ENCODE measurements at places on chromosomes 1 and 21. TPM values are rescaled to one million over a fixed set of nuclear protein-coding genes. Genes with fewer than 3 reads are reported as not detected.

Gene NIT1
- total RNA-seq, result 28.7 TPM

GRCh38 chr1:67564193-67564592, 120.8 kb upstream of the GADD45A start:
- DNase-seq, result no peak

Gene CA6
- total RNA-seq, result not detected

Gene LCA5L
- total RNA-seq, result 4.4 TPM

DNA sequence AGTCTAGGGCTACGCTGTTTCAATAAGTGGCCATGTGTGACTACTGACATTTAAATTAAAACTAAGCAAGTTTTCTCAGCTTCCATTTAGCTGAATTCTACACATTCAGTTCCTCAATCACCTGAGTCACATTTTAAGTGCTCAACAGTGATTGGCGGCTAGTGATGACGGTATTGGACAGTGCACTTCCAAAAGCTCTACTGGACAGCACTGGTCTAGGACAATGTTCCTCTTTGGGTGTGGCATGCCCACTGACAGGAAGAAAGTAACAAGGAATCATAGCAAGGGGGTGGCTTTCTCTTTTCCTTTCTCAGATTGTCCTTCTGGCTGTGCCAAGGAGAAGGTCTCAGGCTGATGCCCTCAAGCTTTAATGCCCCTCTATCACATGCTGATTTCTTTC, 11.7 kb downstream of the IGSF21 start:
- DNase-seq, result no peak

Gene SPRR1A
- total RNA-seq, result not detected

- no peak for DNase-seq
Observed at GRCh38 chr1:235954306-235955283, 87.9 kb upstream of the LYST start.

- no peak for DNase-seq
Observed at GRCh38 chr1:20936216-20936615, 149.1 kb upstream of the HP1BP3 start.

GRCh38 chr1:81805537-81806431, 5.0 kb downstream of the ADGRL2 start:
- no peak for DNase-seq

GRCh38 chr1:228983231-228983660, 248.0 kb downstream of the RHOU start:
- DNase-seq, result no peak

- DNase-seq, result no peak
Observed at GRCh38 chr1:15849775-15850324, 2.3 kb downstream of the SPEN start.

DNA sequence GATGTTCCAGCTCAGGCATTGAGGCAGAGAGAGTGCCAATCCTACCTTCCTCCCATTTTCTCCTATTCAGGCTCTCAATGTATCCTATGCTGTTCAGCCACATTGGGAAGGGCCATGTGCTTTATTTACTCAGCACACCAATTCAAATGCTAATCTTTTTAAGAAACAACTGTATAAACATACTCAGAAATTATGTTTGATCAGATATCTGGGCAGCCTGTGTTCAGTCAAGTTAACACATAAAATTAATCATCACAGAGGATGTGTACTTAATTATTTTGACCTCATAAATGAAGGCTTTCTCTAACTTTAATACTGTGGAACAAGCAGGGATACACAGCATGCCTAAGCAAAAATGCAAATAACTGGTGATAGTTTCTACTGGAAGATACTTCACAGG, 149.8 kb downstream of the NCAM2 start:
- DNase-seq, result no peak

GRCh38 chr1:176789571-176790090, 326.7 kb downstream of the PAPPA2 start:
- DNase-seq, result peak; percentile 59

Gene TRIM46
- total RNA-seq, result 9.1 TPM

GRCh38 chr1:94298861-94299260, 61.5 kb upstream of the ARHGAP29 start:
- no peak for DNase-seq

- no peak for DNase-seq
Observed at GRCh38 chr1:158068918-158069317, 75.5 kb downstream of the KIRREL1 start.

Gene SHISAL2A
- not detected for total RNA-seq

GRCh38 chr1:20073256-20073655, 3.3 kb downstream of the PLA2G5 start:
- no peak for DNase-seq

Gene PADI3
- total RNA-seq, result 0.04 TPM

Gene DNALI1
- 12.9 TPM for total RNA-seq

Gene PHLDA3
- 130 TPM for total RNA-seq

Gene LYPLA2
- total RNA-seq, result 235 TPM

Gene CFHR3
- not detected for total RNA-seq

DNA sequence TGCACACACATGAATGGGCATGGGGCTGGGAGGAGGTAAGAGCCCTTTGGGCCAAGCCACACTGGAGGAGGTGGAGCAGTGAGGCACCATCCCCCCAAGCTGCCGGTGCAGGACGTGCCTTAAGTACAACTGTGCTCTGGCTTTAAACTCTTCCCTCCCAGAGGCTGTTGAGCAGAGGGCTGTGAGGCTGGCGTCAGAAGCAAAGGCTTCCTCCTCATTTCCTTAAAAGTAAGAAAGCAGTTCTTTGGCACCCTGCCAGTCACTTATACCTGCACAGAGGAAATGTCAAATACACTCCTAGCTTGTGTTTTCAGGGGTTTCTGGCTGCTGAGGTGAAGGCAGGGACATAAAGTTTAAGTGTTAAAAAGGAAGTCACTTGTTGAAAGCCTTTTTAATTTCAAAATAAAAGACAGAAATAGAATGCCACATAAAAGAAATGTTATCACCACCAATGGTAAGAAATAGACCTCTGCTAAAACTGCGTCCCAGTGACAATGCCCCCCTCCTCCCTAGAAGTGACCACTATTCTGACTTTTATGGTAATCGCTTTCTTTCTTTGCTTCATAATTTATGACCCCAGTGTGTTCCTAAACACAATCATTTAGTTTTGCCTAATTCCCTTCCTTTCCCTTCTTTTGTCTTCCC, 33.0 kb downstream of the LAMC2 start:
- DNase-seq, result no peak

DNA sequence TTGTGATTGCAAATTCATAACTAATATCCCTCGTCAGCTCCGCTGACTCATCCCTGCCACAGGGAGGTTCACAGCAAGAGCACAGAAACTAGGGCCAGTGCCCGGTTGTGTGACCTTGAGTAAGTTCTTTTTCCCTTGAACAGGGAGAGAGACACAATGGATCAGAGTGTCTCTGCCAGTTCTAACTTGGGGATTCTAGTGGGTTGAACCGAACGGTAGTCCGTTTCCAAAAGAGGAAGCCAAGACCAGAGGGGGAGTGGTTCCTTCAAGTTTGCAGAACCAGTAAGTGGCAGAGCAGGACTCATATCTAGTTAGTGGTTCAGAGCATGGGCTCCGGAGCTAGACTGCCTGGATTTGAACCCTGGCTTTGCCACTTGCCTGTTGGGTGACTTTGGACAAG, 4.9 kb upstream of the SHISA4 start:
- DNase-seq, result no peak

DNA sequence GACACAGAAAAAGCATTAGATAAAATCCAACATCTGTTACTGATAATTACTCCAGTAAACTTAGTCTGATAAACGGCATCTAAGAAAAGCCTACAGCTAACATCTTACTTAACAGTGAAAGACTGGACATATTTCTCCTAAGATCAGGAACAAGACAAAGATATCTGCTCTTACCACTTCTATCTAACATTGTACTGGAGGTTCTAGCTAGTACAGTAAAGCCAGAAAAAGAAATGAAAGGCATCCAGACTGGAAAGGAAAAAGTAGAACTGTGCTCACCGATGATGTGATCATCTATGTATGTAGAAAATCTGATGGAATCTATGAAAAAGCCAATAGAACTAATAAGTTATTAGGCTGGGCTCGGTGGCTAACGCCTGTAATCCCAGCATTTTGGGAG, 21.7 kb downstream of the NEXN start:
- DNase-seq, result no peak

GRCh38 chr21:46618738-46619379, 14.0 kb upstream of the S100B start:
- DNase-seq, result no peak

GRCh38 chr1:243580072-243580471, 270.0 kb downstream of the AKT3 start:
- no peak for DNase-seq

- no peak for DNase-seq
Observed at GRCh38 chr1:224189561-224189960, 6.5 kb downstream of the DEGS1 start.

GRCh38 chr21:37082856-37083528, 9.9 kb downstream of the TTC3 start:
- no peak for DNase-seq

DNA sequence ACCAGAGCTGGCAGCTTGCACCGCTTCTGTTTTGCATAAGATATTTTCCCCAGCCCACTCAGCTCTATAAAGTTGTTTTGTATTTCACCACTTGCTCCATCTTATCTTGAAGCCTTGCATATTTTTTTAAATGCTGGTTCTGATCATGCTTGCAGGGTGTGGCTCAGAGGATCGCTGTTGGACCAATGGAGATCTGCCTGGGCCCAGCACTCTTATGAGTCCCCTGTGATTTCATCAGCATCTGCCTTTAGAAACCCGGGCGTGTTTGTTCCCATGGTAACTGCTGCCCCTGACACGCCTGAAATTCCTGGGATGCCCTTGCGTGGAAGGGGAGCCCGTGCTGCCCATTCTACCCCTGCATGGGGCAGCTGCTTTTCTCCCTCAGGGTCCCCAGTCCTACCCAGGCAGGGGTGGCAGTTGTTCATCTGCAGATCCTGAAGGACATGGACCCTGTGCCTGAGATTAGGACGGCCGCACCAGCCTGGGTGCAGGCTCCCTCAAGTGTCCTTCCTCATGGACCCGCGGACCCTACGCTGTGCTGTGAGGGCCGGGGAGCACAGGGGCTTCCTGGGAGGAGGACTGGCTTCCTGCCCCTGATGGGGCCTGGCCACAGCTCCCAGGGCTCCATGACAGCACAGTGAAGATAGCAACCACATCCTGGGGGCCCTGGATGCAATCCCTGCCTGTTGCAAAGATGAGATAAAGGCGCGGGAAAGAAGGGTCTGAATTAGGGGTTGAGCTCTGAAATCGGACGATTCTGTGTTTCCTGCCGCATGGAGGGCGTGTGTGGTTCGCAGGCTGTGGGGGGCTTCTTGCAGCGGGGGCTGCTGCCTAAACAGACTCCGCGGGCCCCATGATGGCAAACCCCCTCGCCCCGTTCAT, 226.5 kb downstream of the SDCCAG8 start:
- no peak for DNase-seq

Gene CFH
- total RNA-seq, result 0.89 TPM

- no peak for DNase-seq
Observed at GRCh38 chr1:91803847-91804545, 82.0 kb downstream of the TGFBR3 start.

- DNase-seq, result no peak
Observed at GRCh38 chr1:111225717-111226400, 1.7 kb upstream of the CHI3L2 start.

- no peak for DNase-seq
Observed at GRCh38 chr1:56788102-56788501, 31.1 kb downstream of the FYB2 start.

GRCh38 chr1:17914131-17914530, 159.0 kb downstream of the ACTL8 start:
- no peak for DNase-seq

DNA sequence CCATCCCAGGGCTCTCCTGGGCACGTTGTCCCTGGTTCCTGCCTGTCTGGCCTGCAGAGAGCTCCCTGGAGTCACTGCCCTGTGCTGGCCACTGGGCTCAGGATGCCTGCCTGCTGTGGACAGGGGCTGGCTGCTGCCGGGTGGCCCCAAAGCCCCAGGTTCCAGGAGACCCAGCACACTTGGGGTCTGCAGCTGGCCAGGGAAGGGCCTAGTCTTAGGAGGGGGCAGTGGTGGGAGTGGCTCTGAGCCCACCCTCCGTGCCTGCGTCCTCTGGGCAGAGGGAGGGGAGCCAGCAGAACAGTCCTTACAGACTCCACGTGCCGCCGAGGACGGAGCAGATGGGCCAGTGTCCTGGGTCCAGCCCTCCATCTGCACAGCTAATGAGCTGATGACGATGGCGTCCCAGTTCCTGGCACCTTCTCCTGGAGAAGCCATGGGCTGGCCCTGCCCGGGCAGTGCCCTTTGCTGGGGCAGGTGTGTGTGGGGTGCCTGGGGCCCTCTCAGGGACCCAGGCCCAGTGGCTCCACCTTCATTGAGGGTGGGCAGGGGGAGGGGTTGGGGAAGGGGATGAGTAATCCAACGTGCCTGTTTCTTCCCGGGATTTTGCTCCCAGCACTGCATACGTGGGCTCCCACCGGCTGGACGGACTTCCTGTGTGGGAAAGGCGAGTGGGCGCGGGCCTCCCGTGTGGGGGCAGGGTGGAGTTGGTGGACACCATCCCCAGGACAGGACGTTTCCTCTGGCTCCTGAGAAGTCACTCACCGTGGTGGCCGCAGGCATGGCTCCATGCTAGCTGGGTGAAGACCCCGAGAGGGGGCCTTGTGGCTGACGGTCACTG, 6.8 kb upstream of the PLCH2 start:
- DNase-seq, result no peak

DNA sequence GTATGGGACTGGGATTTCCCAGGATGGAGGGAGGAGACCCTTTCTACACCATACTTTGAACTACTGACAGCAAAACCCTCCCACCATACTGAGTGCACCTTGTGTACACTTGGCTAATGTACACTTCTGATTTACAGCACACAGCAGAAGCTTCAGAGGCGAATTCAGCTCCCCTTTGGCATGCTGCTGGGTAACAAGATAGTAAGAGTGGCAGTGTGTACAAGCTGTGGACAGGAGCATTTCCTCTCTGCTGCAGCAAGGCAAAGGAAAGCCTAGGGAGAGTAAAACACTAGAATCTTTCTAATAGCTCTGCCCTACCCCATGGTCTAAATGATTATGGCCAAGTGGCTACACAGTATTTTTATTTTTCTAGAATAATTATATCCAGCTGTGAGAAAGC, 83.9 kb upstream of the ARTN start:
- DNase-seq, result no peak

Gene GNG12
- total RNA-seq, result 75.9 TPM

Gene CELA3B
- not detected for total RNA-seq

DNA sequence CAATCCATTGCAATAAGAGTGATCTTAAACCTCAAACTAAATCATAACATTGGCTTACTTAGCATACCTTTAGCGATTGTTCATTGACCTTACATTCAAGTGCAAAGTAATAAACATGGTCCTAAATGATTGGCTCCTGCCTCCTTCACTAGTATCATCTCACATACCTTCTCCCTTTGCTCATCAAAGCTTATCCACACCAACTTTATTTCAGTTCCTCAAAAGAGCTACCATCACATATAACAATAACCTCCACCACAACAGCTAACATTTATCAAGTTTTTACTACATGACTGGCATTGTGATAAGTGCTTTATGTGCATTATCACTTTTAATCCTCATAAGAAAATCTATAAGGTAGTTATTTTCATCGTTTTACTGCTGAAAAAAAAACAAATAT, 198.8 kb downstream of the COL24A1 start:
- DNase-seq, result no peak

Gene MX2
- total RNA-seq, result 1.4 TPM

Gene GBP5
- not detected for total RNA-seq

All from kidney epithelial cell (primary cell).